DMS153 (cell line): ENCODE measurements at places on chromosomes 16 and 17.
A peak's percentile ranks its signal among the peaks of the same experiment; 100 is the strongest.

DNA sequence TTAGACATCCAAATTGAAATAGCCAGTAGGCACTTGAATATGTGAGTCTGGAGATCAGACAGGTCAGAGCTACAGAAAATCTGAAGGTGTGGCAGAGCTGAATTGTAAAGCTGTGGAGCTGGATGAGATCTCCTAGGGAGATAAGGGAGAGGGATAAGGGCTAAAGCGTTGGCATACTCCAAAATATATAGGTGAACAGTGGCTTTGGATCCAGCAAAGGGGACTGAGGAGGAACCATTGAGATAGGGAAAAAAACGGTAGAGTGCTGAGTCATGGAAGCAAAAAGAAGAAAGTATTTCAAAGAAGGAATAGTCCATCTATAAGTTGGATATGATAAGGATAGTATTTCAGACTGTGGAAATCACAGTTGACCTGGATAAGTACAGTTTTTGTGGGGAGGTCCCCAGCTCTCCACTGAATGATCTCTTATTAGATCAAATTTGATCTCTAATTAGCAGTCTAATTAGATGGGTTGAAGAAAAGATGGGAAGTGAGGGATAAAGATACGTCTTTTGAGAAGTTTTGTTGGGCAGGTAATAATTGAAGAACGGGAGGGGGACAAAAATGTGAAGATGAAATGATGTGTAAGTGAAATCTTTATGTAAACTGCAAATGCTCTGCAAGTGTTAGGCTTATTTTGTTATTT is 587 bp upstream of the DBF4B start:
- DNase-seq, result no peak

- DNase-seq, result no peak
Observed at GRCh38 chr17:59512844-59513385, 52.5 kb upstream of the DHX40 start.

GRCh38 chr17:55601874-55602364 is 90.7 kb upstream of the SMIM36 start:
- no peak for DNase-seq

DNA sequence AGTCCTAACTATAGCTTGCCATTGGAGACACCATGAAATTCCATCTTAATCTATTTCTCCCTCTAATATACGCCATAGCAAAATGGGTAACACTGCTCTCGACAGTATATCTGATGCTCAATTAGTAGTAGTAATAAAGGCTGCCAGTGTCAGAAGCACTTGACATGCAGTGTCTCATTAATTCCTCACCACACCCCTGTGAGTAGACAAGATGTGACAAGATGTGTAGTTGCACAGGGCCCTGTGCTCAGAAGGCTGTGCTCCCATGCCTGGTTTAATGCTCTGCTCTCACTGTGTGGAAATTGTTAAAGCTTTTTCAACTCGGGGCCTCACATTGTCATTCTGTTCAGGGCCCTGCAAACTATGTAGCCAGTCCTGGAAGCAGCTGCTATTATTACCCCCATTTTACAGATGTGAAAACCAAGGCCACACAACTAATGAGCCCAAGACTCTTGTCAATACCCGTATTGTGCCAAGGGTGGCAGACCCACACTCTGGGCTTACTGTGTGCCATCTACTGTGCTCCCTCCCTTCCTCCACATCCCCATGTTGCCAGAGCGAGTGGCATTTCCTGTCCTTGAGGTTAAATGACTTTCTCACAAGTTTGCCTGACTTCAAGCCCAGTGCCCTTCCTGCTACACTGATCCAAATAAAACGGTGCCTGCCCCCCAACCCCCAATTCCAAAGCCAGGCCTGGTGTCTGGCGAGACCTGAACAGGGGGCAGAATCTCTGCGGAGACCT is 287.3 kb upstream of the CCL2 start:
- DNase-seq, result no peak

GRCh38 chr17:83081684-83082201 is 2.3 kb downstream of the METRNL start:
- no peak for DNase-seq

DNA sequence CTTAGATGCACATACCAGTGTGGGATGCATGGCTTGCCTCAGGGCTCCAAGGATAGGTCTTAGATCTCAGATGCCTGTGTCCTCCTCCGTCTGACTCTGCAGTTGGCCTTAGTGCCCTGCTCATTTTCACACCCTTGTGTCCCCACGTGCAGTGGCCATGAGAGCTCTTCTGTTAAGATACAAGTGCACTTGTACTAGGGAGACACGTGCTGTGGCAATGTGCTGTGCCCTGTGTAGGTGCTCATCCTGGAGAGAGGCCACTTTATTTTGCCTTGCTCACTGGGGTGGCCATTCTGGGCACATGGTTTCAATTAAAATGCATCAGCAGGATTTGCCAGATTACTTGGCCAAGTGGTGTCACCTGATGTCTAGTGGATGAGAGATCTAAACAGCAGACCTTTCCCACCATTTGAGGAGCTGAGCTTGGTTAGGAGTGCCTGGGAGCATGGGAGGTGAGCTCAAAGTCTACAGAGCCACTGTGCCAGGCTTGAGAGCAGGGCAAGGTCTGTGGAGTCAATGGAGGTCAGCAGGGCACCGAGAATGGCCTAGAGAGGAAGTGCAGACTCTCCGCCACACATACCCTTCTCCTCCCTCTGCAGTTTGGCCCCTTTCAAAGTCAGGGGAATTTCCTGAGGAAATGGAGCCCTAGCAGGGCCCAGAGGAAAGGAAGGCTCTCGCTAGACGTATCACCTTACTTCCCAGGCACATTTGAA is 25.2 kb upstream of the SMPD3 start:
- no peak for DNase-seq

GRCh38 chr16:21233521-21234150 is at the start of gene ANKS4B:
ANKS4B (plus strand) TSS chr16:21233699; CDS start chr16:21233738, 39 bp downstream.
- no peak for DNase-seq

- DNase-seq, result no peak
Observed at GRCh38 chr16:19112099-19112407, 1.7 kb upstream of the ITPRIPL2 start.

- no peak for DNase-seq
Observed at GRCh38 chr16:10097271-10097670, 85.0 kb downstream of the GRIN2A start.

DNA sequence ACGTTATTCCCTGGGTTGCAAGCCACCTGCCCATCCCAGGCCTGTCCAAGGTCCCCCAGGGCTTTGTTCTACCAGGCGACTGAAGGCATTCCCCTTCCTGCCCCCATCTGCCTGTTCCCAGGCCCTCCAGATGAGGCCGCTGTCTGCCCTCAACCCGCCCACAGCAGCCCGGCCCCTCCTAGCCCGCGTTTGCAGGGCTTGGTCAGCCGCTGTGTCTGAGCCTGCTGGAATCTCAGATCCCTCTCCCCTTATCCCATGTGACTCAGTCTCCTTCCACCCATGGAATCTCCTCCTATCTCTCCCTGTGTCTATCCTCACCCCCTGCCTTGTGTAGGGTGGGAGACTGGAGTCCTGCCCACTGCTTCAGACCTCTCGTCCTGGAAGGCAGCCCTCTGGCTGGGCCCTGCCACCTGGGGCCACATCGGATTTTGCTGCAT is 186.0 kb upstream of the TNRC6C start:
- no peak for DNase-seq

GRCh38 chr17:28381141-28381825 is 9.8 kb downstream of the SARM1 start:
- no peak for DNase-seq

DNA sequence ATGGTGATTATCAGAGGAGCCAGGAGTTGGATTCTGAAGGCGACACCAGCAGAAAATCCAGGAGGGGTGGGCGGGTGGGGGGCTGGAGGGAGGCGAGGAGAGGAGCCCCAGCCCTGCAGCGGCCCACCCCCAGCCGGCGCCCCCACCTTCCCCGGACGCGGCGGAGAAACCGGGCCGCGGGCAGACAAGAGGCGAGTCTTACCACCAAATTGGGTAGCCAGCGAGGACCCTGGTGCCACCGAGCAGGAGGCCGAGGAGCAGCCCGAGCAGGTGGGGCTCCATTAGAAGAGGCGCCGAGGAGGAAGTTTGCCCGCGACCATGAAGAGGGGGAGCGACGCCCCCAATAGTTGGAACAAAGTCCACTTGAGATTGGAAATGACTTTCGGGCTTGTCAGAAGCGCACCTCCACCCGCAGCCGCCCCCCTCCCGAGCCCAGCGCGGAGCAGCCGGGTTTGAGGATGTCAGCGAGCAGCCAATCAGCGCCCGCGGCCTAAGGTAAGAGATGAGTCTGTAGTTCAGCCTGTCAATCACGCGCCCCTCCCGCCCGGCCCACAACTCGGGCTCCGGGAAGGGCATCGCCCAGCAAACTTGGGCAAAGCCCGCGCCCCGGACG is at the start of gene WNT3:
WNT3 (minus strand) TSS at position 377 of the 613 bp plus-strand sequence; CDS start at position 282, 95 bp downstream.
- no peak for DNase-seq

DNA sequence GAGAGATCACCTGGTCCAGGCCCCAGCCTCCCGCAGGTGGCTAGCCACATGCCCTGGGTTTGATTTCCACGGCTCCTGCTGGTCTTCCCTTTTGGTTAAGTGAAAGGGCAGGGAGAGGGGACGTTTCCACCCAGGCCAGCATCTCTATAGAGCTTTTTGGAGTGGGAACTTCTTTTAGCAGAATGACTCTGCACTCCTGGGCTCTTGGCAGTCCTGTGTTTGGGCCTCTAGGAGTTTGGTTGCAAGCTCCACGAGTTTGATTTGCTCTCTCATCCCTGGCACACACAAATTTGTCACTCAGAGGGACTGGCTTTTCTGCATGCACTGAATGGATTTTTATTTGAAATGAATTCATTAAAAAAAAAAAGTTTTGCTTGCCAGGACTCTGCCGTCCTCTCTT is 32.8 kb downstream of the MSI2 start:
- DNase-seq, result no peak

DNA sequence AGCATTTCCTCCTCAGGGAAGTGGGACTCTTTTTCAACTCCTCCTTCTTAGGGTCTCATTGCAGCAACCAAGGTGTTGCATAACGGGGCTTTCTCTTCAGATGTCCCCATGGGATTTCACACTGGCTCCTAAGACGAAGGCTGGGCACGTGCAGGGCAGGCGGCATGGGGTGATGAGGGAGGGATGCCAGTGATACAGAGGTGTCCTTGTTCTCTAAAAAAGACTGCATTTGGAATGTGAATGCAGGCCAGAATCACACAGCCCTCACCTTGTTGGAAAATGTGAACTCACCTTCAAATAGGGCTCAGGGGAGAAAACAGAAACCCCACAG is 105.6 kb downstream of the XYLT1 start:
- DNase-seq, result no peak

GRCh38 chr17:76598004-76598439 is 12.4 kb upstream of the ST6GALNAC2 start:
- DNase-seq, result peak; percentile 87

- DNase-seq, result no peak
Observed at GRCh38 chr17:77566151-77566550, 392.4 kb upstream of the TNRC6C start.

GRCh38 chr17:14351493-14351892 is 50.6 kb downstream of the HS3ST3B1 start:
- no peak for DNase-seq

DNA sequence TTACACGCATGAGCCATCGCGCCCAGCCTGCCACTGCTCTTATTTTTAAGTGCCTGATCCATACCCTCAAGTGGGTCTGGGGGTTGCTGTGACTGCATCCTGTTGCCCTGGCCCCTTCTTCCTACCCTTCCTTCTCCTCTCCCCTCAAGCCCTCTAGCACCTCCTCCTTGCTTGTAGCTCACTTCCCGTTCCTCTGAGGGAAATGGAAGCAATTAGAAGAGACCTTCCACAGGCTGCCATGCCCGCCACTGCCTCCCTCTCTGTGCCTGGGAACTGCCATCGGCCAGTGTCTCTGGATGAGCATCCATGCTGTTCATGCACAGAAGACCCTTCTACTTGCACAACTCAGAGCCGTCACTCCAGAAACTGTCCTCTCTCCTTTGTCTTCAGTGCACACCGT is 10.6 kb upstream of the TFAP4 start:
- no peak for DNase-seq

GRCh38 chr16:8959921-8960787 is 3.6 kb downstream of the USP7 start:
- DNase-seq, result no peak

GRCh38 chr16:89318871-89319630 is 101.5 kb downstream of the ZNF778 start:
- no peak for DNase-seq

GRCh38 chr17:74616696-74617095 is 6.8 kb downstream of the CD300E start:
- DNase-seq, result no peak

DNA sequence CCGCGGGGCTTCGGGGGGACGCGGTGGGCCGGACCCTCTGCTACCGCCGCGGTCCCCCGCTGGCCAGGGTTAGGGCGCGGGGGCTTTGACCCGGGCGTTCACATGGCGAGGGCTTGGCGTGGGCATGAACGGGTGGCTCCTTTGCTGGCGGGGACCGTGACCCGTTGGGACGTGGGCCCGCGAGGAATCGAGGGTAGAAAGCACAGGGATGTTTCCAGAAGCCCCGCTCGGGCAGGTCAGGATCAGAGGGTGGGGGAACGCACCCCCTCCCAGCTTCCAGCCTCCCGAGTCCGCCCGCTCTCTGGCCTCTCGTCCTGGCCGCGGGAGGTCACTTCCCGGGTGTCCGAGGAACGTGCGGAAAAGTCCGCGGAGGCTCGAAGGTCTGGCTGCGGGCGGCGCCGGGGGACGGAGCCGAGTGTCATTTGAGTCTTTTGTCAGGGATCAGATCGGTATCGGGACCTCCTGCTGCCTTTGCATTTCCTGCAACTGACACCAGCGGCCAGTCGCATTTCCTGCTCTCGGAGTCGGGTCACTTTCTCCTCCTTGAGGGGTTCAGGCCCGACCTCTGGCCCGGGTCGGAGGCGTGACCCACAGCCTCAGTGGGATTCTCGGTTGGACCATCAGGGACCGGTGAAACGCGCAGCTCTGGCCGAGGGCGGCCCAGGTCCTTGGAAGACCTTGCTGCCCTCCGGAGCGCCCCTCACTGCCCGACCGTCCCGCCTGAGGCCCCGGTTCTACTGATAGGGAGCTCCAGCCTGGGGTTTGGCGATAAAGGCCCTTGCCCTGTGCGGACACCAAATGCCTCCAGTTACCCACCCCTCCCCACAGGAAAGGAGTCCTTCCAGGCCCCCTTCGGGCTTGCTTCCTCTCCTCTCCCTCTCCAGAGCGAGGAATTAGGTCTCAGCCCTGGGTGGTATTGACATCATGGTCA is 702 bp upstream of the WNT3 start:
- no peak for DNase-seq

GRCh38 chr17:44268709-44269534 is 987 bp upstream of the SLC4A1 start:
- no peak for DNase-seq
